ENCODE measurements at places on chromosomes 2 and 18. TPM values are rescaled to one million over a fixed set of nuclear protein-coding genes. Genes with fewer than 3 reads are reported as not detected.

VSNL1 gene
- total RNA-seq = not detected

AGPS gene
- total RNA-seq = 58.7 TPM

CHRNA1 gene
- not detected for total RNA-seq

RAPH1 gene
- total RNA-seq = 15.5 TPM

CCDC88A gene
- total RNA-seq = 67.9 TPM

SPIRE1 gene
- total RNA-seq = 33.9 TPM

POTEC gene
- 0.98 TPM for total RNA-seq

SH3YL1 gene
- total RNA-seq = 22.5 TPM

LRRTM4 gene
- 0.36 TPM for total RNA-seq

ANTXR1 gene
- total RNA-seq = 57.0 TPM

FZD7 gene
- 10.8 TPM for total RNA-seq

ITSN2 gene
- total RNA-seq = 48.9 TPM

IGFBP5 gene
- 4.4 TPM for total RNA-seq

FECH gene
- total RNA-seq = 38.3 TPM

PASK gene
- total RNA-seq = 5.9 TPM

SPHKAP gene
- not detected for total RNA-seq

GRCh38 chr2:74373985-74374384 is 6.1 kb downstream of the DCTN1 start:
- DNase-seq = no peak

GRCh38 chr2:600542-601386 is 76.4 kb downstream of the TMEM18 start:
- peak; percentile 9 for DNase-seq

- DNase-seq = no peak
These were observed 118.1 kb downstream of the MSH2 start for GRCh38 chr2:47520825-47521665.

- DNase-seq = no peak
These were observed 54.0 kb downstream of the PELI1 start for GRCh38 chr2:64090264-64090663.

GRCh38 chr18:906416-907114 is 1.9 kb downstream of the ADCYAP1 start:
- no peak for DNase-seq

DNA sequence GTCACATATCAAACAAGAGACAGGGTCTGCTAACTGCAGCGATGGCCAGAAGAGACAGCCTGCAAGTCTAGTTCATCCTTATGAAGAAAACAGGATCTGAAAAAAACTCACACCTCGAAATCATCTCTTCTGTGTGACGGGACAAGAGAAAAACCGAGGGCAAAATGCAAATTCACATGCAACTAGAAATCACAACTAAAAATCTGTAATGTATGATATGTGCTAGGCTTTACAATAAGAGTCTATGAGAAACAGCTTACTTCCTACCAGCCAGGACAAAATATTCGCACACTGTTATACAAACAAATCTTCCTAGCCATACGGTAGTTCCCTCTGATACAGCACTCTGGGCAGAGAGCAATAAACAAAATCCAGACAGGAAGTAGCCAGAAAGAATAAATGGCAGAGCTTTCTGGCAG is 48.8 kb downstream of the ANKRD44 start:
- DNase-seq = no peak

- DNase-seq = no peak
These were observed 279.3 kb downstream of the NYAP2 start for GRCh38 chr2:225678792-225679191.

DNA sequence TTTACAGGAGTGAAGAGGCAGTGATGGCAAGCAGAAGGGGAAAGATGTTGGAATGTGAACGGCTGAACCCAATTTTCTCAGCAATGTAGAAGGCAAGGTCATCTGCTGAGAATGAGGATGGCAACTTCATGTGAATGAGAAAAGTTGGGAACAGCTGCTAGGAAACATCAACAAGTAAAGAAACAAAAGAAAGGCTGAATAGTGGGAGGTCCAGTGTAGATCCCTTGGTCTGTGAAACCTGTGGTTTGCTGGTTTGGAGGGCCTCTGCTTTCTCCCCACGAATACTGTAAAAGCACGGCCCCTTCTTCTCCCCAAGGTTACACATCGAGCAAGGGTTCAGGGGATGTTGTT is 27.4 kb downstream of the MARCHF4 start:
- DNase-seq = no peak

- no peak for DNase-seq
These were observed 230.3 kb upstream of the NRP2 start for GRCh38 chr2:205451901-205452512.

DNA sequence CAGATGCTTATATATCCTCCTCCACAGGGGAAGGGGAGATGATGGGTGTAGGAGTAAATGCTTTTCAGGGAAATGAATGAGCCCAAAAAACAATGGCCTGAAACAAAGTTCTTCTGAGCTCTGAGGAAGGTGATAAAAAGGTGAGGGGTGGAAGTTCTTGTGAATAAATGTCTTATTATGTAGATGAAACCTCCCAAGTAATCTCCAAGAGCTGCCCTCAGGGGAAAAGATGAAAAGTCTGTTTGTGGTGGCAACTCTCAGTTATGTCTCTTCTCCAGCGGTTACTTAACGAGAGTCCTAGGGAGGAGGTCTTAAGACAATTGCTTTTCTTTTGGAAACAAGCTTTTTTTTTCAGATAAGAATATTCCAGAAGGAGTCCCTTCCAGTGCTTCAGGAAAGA is 115.5 kb upstream of the CHAC2 start:
- no peak for DNase-seq

GRCh38 chr18:43170586-43170985 is 55.1 kb upstream of the RIT2 start:
- no peak for DNase-seq

DNA sequence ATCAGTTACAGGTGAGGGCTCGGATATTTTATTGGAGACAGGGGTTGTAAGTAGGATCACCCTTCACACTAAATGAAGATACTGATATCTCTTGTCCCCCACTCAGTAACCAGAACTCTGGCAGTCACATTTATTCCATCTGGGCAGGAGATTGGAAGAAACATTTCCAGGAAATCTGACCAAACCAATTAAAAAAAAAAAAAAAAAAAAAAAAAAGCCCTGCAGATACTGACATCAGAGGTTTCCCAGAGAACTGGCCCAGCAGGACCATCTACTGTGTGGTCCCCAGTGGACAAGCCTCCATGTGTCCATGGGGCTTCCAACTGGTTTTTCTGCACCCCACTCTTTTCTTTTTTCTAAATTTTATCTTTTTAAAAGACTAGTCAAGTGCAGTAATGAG is 41.3 kb downstream of the SH2D6 start:
- DNase-seq = no peak

DNA sequence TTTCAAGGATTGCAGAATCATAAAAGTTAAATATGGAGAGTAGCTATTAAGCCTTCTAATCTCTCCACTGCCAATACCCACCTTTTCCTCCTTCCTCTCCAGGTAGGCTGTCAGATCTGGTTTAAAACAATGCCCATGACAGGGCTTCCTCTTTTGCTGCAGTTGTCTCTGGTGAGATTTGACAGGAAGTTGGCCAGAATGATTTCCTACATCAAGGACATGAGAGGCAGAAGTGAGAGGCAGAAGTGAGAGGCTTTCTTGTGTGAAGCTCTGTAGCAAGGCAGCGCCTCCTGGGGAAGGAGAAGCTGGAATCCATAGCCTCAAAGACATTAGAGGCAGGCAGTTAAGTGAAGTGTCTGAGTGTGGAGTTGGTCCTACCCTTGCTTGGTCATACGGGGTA is 385.7 kb downstream of the HRH4 start:
- DNase-seq = no peak

DNA sequence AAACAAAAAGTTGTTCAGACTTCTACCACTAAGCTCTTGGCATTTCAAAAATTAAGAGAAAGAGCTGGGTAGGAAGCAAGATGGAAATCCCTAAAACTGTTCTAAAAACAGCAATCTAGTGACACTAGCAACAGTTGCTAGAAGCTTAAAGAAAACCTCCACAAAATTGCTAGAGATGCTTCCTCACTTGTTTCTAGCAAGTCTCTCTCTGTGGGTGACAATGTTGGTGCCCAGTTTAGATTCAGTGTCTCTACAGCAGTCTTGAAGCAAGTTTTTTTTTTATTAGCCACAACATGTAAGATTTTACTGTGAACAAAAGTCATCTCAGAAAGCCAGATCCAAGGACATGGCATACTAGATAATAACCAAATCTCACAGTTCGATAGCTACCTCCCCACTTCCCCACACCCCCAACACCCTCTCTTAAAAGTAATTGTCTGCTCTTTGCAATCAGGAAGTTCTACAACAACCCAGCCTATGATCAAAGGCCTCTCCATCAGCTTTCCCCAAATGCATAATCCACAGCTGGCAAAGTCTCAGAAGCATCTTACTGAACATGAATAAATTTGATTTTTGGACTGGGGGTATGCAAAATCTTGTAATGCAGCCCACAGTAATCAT is 70.0 kb downstream of the ANKRD44 start:
- no peak for DNase-seq

- peak; percentile 33 for DNase-seq
These were observed 72.7 kb downstream of the NXPH2 start for GRCh38 chr2:138707392-138708074.

DNA sequence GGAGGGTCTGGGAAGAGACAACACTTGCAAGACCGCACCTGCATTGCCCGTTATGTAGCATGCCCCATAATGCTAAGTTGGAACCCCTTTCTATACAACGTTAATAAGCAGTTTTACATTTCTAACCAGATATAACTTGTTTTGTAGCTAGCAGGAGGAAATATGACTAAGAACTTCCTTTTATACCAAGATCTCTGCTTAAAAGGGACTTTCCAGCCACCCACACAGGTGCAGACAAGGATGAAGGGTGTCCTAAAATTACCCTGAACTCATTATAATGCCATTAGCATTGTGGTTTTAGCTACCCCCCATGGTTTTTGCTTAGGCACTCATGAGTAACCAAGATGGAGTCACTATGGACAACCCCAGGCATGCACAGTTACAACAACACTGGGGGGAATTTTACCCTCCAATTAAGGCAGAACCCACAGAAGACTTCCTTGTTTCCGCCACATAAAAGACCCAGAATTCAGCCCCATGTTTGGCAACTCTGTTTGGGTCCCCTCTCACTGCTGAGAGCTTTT is 362.8 kb downstream of the CBLN2 start:
- DNase-seq = no peak

DNA sequence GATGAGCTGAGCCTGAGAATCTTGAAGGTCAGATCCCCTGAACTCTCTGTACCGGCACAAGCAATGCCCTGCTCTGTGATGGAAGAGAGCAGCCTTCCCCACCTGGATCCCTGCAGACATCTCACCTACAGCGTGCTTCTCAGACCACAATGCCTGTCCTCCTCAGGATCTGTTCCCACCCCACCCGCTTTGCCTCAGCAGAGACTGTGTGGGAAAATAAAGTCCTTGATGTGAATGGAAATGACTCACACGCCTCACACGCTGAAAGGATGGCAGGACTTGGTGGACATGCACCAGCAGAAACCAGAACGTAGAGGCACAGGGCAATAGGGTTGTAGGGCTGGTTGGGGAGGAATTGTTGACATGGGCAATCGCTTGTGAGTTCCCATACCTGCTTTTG is 117.9 kb upstream of the POU3F3 start:
- no peak for DNase-seq

DNA sequence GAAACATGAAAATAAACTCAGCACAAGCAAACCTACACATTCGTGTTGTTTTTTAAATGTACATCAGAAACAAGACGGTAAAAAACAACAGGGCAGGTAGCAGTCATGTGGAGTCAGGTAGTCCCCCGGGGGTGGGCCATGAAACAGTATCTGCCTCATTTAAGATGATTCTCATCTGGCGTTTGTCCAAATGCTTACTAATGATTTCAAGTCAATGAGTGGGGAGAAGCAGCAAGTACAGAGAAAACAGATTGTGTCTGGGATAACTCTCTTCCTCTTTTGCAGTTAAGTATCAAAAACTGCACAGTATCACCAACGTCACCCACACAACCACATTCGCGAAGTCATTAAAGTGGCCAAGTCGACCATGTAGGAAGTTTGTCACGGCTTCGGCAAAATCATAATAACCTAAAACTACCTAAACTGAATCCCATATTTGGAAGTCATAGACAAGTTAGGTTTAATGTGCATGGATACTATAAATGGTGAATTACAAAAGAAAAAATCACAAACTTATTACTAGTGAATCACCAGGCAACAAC is 1.3 kb downstream of the LAPTM4A start:
- DNase-seq = peak; percentile 65

DNA sequence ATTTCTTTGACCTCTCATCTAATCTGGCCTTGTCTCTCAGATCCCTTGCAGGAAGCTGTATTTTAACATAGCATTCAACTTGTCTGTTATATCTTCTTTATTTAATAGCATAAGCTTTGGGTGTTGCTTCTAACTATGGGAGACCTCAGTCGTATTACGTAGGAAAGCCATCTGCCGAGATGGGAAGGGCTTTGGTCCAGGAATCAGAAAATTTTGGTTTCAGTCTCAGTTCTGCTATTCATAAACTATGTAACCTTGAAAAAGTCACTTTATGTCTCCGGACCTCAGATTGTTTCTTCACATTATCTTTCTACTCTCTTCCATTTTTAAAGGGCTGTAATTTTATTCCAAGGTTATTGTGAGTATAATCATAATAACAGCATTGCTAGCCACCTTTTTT is 297.7 kb downstream of the SATB2 start:
- DNase-seq = no peak

DNA sequence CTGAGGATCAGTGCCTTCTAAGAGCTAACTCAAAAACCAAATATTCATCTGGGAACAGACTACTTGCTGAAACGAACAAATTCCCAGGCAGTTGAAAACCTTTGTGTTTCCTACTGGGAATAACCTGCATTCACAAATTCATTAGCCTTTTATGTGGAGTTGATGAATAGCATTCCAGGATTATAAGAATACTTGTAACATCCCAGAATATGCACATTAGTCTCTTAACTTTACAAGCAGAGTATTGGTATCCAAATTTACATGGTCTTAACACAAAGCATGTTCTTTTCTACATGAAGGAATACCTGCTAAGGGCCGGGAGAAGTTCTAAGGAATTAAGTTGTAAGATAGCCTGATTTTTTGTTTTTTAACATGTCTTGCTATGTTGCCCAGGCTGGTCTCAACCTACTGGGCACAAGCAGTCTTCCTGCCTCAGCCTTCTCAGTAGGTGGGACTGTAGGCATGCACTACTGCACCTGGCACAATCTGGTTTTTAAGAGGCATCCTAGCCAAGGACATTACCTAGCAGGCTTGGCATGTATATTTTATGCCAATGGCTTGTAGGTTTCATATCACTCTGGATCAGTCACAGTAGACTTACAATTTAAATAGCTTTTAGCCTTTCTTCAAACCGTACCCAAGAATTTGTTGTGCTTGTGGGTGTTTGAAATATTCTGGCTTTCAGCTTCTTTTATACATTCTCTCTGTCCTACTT is 50.7 kb downstream of the MGAT5 start:
- no peak for DNase-seq

GRCh38 chr2:86592547-86593230 is 29.4 kb upstream of the CHMP3 start:
- DNase-seq = peak; percentile 45
